T-helper 1 cell (primary cell): ENCODE measurements at places on chromosomes 5 and 9.

- no peak for DNase-seq
Observed at GRCh38 chr9:26863074-26863473, 29.5 kb downstream of the CAAP1 start.

DNA sequence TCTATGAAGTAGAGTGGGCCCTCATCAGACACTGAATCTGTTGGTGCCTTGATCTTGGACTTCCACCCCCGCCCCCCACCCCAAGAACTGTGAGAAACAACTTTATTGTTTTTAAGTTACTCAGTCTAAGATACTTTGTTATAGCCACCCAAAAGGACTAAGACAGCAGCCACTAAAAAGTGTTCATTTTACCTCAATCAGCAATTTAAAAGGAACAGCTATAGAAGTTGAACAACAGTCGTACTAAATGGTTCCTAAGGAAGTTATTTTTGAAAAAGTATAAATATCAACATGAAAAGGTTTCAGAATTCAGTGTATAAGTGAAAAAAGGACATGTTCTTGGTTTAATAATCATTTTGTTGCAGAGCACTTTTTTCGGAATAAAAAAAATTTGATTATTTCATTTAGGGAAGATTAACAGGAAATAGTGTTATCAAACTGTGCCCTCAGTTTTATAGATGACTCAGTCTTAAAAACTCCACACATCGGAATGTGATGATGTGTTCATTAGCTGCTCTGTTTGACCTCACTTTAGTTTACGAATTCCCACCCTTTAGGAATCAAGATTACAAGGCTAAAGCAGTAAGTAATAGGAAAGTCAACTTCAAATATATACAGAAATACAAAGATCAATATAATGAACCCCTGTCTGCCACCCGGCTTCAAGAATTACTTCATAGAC, 71.2 kb downstream of the MTAP start:
- DNase-seq, result no peak

DNA sequence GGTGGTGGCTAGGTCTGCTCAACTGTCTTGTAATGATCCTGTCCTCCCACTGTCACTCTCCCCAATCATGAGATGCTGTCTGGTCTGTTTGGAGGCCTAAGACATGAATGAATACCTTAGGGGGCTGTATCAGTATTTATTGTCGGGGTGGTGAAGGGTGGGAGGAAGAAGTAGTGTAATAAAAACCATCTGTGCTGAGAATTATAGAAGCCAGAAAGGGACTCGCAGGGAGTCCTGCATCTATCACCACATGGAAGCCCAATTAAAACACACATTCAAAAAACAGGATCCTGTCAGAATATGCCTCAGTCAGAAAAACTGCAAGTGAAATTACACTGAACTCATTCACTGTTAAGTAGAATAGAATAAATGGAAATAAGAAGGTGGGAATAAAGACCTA, 1134.3 kb upstream of the C9orf72 start:
- DNase-seq, result no peak

- no peak for DNase-seq
Observed at GRCh38 chr5:157204765-157205164, 24.1 kb downstream of the ITK start.

DNA sequence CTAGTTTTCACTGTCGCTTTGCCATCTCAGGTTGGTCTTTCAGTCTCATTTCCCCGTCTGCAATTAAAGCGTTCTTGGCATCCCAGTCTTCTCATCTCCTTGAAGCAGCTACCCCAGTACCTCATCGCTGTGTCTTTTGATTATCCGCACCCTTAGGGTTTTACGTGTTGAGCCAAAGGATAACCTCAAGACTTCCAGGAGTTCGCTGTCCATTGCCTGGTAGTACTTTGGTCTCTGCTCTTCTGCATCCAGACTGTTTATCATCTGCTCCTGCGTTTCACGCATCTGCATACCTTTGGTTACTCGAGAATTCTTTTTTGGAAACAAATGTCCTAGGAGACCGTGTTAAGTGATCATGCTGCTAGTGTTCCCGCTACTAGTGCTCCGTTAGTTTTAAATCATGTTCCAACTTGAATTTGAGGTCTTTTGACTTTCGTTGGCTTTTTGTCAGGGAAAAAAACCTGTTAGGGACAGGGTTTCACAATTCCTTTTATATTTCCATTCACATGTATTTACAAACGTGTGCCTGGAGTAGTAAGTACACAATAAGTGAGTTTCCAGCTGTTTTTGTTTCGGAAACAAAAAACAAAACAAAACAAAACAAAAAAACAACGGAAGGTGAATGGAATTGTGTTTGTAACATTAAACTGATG, 888 bp downstream of the RABGAP1 start:
- no peak for DNase-seq

GRCh38 chr5:78926252-78926651, 58.9 kb downstream of the ARSB start:
- no peak for DNase-seq
